Inflammatory macrophage (primary cell): ENCODE measurements at places on chromosomes 1 and 21.

DNA sequence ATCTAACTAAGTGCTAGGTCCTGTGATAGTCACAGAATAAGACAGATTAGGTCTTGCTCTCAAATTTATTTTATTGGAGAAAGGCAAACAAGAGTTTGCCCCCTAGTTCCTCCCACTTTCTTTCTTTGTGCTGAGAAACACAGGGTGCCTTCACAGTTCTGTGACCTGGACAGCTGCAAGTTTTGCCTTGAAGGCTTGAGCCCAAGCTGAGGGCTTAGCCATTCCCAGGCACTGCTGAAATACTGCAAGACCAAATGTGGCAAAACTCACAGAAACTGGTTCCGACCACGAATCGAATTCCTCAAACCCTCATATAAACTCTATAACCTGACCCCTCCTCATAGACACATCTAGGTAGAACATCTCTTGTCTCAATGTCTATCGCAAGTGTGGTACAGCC lies 227.9 kb downstream of the RERE start:
- no peak for DNase-seq

- DNase-seq = peak; percentile 93
These were observed 12.2 kb downstream of the FCRLB start for GRCh38 chr1:161733526-161733925.

DNA sequence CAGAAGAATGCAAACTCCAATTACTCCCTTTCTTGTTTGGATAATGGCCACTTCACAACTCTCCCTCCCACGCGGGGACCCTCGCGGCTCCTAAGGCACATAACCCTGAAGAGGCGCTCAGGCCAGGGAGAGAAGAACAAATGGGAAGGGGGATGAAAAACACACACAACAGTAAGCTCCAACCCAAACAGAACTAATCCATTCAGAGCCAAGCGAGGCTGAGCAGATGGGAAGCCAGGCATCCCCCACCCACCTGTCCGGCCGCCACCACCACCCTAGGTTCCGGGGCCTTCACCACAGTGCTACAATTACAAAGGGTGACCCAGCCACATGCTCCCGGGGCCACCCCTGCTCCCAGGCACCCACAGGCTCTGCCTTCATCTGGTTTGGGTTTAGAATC lies 101.5 kb downstream of the MRPL37 start:
- DNase-seq = no peak

DNA sequence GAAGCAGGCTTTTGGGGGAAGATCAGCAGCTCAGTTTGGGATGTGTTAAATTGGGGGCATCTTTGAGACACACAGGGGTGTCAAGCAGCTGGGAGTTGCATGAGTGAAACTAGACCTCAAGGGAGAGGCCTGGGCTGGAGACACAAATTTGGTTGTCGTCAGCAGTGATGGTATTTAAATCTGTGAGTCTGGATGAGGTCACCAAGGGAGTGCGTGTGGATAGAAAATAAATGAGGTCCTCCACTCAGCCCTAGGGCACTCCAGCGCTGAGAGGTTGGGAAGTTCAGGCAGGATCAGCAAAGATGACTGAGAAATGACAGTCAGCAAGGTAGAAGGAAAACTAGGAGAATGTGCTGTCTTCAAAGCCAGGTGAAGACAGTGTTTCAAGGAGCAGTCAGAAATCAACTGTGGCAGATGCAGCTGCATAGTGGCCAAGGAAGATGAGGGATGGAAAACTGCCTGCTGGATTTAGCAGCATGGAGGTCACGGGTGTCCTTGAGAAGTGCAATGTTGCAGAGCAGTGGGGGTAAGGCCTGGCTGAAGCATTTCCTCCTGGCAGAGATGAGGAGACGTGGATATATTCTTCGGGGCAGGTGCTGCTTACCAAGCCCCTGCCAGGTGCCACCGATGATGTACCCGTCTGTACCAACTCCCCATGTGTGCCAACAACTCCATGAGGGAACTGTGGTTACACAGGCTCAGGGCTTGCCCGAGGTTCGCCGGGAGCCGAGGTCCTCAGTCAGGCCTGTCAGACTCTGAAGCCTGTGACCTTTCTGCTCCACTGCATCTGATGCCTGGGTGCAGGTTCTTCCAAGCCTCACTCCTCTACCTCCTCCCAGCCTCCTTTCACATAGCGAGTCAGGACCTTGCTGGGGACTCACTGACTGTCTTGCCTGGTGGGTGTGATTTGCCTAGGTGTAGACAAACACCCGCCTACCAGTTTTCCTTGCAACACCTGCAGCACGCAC lies 11.3 kb downstream of the MAP7D1 start:
- DNase-seq = no peak

- no peak for DNase-seq
These were observed 326.8 kb downstream of the PTPRU start for GRCh38 chr1:29563092-29563491.

- no peak for DNase-seq
These were observed 89.5 kb upstream of the GREM2 start for GRCh38 chr1:240701412-240701811.

DNA sequence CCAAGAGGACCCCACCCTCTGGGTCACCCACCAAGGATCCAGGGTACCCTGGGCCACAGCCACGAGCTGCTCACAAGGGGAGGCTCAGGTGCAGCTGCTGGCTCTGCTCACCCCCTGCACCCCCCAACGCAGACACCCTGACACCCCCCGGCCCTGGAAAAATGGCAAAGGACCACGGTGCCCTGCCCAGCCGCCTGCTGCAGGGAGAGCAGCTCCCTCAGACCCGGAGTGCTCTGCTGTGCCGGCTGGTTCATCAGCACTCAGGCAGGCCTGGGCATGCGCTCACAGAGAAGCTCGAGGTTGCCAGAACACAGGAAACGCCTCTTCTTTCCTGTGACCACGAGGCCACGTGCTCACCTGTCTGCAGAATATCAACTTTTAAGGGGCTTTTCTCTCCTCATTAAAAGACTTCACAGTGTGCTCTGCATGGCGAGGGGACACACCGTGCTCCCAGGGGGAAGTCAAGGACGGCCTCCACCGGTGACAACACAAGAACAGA lies 4.3 kb upstream of the C1QTNF12 start:
- no peak for DNase-seq

DNA sequence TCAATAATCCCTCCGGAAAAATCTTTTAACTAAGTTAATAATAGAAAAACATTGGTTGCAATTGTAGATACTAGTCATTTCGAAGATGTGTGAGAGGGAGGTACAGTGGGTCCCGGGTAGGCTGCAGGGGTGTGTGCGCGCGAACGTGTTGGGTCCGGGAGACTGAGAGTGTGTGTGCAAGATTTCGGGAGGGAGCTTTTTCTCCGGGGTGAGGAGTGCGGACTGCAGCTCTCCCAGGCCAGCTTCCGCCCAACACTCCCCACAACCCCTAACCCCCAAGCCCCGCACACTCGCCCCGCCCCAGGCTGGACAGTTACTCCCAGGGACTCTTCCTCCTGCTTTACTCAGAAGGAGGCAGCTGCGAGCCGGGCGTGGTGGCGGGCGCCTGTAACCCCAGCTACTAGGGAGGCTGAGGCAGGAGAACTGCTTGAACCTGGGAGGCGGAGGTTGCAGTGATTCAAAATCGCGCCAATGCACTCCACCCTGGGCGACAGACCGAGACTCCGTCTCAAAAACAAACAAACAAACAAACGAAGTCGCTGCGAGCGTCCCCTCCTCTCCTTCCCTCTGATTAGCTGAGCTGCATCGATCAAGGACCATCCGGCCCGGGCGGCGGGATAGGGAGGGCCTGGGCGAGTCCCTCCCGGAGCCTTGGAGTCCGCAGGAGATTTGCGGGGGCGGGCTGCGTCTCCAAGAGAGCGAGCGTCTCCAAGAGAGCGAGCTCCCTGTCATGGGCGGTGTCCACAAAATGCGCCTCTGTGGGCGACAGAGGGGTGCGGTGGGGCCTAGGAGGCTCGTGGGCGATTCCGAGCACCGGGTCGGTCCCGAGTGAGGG lies 28.3 kb upstream of the PPM1J start:
- peak; percentile 20 for DNase-seq

GRCh38 chr1:61079898-61080336 lies 2.4 kb upstream of the NFIA start:
- peak; percentile 31 for DNase-seq

DNA sequence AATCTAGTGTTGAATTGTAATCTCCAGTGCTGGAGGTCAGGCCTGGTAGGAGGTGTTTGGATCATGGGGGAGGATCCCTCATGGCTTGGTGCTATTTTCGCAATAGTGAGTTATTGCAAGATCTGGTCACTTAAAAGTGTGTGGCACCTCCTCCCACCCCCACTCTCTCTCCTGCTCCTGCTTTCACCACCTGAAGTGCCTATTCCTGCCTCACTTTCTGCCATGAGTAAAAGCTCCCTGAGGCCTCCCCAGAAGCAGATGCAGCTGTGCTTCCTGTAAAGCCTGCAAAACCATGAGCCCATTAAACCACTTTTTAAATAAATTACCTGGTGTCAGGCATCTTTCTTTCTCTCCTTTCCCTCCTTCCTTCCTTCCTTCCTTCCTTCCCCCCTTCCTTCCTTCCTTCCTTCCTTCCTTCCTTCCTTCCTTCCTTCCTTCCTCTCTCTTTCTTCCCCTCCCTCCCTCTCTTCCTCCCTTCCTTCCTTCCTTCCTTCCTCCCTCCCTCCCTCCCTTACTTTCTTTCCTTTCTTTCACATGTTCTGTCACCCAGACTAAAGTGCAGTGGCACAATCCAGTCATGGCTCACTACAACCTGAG lies 172.4 kb downstream of the C1orf21 start:
- DNase-seq = no peak

DNA sequence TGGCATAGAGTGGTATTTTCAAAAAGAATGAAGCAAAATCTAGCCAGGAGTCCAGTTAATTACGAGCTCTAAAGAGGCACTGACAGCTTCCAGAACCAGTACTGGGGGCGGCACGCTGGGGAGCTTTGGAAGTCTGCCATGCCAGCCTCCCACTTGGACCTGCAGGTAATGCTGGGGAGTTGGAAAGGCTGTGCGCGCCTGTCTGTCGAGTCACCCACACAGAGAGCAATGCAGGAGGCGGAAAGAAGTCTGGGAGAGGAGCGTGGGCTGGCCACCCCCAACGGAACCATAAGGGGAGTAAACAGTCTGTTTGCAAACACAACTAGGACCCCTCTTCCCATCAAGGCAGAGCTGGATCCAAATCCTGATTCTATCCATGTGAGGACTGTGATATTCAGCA lies 84.5 kb downstream of the BEND5 start:
- DNase-seq = no peak

- no peak for DNase-seq
These were observed 651.9 kb downstream of the MRPL39 start for GRCh38 chr21:24955275-24955961.

GRCh38 chr1:41777695-41778094 lies 141.0 kb downstream of the HIVEP3 start:
- no peak for DNase-seq

DNA sequence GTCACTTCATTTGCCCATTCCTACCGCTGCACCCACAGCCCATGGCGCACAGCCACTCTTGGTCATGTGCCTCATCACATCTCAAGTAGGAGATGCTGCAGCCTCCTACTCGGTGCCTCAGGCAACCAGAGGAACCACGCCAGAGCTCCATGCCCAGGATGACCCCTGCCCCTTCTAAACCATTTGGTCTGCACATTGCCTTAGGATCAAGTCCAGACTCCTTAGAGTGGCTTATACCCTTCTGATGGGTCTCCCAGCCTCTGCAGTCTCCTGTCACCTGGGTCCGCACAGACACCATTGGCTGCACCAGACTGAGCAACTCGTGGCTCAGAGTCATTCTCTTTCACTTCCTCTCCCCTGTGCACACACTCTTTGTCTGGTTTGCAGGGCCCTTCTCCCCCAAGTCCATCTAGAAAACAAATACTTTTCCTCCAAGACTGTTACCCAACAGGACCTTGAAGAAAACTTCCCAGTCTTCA lies 2.2 kb upstream of the ADORA3 start:
- peak; percentile 91 for DNase-seq

GRCh38 chr1:90411185-90411584 lies 305.9 kb downstream of the BARHL2 start:
- DNase-seq = no peak

DNA sequence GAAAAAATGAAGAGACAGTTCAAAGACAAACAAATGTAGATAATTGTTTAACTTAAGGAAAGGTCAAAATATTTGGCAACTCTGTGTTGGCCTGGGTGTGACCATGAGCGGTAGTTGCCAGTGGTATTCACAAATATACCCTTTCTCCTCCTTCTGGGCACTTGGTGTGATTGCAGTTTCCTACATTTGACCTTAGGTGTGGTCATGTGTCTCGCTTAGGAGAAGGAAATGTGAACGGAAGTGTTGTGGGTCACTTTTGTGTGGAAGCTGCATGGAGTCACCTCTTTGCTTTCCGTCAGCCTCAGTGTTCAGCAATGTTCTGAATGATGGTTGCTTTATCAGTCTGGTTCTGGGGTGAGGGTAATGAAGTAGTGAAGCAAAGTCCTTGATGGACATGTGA lies 3.4 kb upstream of the PCSK9 start:
- DNase-seq = peak; percentile 63

DNA sequence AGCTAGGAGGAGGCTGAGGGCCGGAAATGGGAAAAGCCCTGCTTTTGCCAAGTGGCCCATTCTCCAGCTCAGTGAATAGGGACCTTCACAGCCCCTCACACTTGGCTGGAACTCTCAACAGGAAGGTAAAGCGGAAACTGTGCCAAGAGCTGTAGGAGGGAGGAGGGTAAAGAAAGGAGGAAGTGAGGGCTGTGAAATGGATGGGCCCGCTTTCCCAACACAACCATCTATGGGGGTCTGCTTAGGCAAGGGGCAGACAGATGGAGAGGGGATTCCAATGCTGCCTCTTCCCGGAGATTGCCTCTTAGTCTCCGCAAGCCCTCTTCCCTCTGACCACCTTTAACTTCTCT lies 5.2 kb downstream of the INKA2 start:
- DNase-seq = peak; percentile 77

DNA sequence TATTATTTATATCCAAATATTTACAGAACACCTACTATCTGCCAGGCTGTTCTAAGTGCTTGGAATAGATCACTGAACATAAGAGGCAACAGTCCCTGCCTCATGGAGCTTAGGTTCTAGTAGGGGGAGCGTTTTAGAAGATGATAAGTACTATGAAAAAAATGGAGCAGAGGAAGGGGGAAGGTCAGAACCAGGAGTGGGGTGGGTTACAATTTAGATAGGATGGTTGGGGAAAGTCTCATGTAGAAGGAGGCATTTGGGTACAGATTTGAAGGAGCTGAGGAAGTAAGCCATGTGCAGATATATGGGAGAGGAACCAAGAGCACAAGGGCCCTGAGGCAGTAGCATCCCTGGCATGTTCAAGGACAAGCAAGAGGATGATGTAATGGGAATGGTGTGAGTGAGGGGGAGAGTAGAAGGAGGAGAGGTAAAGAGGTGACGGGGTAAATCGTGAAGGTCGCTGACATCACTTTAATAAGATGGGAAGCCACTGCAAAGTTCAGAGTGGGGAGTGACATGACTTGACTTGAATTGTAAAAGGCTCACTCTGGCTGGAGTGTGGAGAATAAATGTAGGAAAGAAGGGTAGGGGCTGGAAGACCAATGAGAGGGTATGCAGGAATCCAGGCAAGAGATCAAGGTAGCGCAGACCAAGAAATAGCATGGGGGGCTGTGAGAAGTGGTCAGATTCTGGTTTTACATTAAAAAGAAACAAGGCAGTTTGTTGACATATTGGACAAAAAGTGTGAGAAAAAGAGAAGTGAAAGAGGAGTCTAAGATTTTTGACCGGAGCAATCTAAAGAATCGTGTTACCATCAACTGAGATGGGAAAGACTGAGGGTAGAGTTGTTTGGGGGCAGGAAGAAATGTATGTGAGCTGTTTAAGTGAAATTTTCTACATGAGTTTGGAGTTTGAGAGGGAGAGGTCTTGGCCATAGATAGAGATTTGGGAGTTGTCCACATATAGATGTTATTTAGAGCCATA lies 92.6 kb downstream of the LPAR3 start:
- DNase-seq = no peak

GRCh38 chr1:86460998-86461397 lies 7.7 kb upstream of the CLCA1 start:
- DNase-seq = peak; percentile 6

GRCh38 chr1:205339717-205340116 lies 17.0 kb downstream of the KLHDC8A start:
- DNase-seq = no peak
